ENCODE measurements at places on chromosomes 5 and 9.
A peak's percentile ranks its signal among the peaks of the same experiment; 100 is the strongest.

DNA sequence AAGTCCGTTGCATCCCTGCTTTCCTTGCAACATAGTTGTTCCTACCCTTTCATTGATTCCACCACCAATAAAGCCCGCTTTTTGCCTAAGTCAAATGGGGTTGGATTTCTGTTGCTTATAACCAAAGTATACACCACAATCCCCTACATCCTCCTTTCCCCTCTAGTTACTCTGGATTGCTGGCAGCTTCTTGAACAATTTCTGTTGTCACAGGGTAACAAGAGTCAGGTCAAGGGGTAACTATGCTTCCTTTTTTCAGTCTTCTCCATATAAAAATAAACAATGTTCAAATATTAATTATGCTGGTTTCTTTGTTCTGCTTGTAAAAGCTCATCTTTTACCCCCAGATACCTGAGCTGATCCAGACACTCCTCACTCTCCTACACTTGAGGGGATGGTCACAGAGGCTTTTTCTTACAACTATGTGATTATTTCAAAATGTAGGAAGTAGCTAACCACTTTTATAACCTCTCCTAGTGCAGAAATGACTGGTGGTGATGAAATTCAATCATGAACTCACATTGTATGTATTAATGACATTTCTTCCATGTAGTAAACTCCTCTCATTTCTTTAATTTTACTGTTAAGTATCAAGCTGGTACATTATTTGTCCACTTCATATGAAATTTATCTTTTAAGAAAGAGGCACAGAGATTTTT is 136.5 kb downstream of the SNX18 start:
- DNase-seq, result no peak

DNA sequence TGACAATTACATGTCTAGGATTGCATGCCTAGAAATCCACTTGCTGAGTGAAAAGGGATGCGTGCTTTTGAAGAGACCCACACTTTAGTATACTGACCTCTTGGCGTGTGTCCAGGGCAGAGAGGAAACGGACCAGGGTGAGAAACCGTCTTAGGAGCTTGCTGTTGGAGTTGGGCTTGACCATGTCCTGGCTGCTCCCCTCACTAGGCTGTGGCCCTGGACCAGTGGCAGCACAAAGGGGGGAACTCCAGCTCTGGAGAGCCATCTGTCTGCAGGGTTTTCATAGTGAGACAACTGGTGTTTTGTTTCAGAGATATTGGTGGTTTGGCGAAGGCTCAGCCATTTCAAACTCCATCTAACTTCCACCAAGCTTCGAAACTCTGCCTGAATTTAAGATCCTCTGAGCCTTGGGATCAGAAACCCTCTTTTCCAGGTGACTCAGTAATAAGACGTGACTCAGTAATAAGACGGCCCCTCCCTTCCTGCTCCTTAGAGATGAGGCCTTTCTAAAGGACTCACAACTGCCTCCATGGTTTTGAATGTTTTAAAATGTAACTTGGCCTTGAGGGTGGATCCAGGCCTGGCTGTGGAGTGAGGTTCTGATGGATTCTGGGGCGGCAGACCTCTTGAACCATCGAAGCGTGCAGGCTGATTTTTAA is 165.8 kb downstream of the MELK start:
- no peak for DNase-seq

- DNase-seq, result peak; percentile 35
These were observed 1.2 kb downstream of the LOX start for GRCh38 chr5:122076669-122077365.

DNA sequence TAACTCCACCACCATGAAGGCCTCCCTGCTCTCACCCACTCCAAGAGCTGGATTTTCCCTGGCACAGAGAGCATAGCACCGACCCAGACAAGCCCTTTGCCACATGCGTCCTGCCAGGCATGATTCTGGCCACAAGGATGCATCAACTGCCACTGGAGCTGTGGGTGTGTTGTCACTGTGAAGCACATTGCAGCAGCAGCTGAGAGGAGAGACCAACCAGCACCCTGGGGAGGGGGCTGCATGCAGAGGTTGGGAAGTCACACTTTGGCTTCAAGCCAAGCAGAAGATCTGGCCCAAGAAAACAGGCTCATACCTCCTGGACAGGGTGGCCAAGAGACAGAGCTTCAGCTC is 22.6 kb upstream of the PTGES start:
- no peak for DNase-seq

- DNase-seq, result no peak
These were observed at the start of gene NFIB for GRCh38 chr9:14313951-14314423. Gene NFIB (minus strand): TSS chr9:14314141. CDS start chr9:14313511, 630 bp downstream.

DNA sequence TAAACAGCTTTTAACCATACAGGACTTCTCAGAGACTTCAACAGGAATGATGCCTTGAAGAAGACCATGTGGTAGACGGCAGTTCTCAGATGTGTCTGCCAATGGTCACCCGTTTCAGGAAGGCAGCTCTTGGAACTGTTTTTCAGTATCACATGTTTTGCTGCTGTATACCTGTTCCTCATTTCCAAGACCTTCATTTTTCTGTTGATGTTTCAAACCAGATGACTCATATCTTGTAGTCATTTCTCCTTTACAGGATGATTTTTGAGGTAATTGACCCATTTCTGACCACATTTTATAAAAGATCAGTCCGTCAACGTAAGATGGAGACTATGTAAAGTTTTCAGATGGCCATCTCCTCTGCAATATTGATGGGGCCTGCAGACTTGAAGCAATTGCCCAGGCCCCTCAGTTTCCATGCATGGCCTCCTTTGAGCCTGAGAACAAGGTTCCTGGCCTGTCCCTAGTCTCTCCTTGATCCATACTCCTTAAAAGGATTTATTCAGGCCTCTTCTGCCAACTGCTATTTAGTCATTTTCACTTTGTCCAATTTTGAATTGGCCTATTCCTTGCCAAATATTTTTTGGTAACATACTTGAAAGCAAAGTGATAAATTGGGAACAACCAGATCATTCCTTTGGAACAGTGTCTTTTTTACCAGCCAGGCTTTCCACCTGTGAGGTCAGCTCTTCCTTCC is 128.6 kb downstream of the PDZD2 start:
- no peak for DNase-seq

- DNase-seq, result no peak
These were observed 231.9 kb downstream of the ADAMTSL1 start for GRCh38 chr9:18705796-18706392.

DNA sequence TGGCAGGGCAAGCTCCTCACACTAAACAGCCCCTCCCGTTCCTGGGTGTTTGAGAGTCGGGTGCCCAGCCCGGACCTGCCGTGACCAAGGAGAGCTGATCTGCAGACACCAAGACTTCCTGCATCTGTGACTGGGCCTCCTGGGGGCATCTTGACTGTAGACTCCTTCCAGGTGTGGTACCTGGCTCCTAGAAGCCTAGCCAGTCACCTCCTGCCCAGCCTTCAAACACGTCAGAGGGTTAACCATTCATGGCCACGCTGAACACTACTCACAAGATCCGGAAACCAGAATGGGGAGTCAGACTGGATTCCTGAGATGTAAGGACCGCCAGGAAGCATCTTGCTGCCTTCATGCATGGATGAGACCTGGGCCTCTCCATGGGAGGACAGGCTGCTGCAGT is 3.7 kb upstream of the LCN2 start:
- no peak for DNase-seq
